ENCODE measurements at places on chromosomes 5 and 9.

DNA sequence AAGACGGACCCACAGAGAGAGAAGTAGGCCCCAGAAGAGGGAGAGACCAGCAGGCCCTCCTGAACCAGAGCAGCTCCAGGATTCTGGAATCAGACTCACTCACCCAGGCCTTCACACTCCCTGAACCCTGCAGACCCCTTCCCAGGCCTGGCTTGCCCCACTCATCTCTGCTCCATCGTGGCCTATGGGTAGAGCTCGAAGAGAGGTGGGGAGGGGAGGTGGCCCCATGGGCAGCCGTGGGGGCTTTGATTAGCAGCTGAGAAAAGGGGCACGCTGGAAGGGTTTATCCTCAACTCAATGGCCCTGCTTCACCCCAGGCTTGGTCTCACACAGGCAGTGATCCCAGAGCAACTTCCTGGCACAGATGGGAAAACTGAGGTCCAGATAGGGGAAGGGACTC lies 613 bp downstream of the MYMK start:
- no peak for DNase-seq

- no peak for DNase-seq
Observed at GRCh38 chr5:13325765-13326164, 618.7 kb downstream of the DNAH5 start.

DNA sequence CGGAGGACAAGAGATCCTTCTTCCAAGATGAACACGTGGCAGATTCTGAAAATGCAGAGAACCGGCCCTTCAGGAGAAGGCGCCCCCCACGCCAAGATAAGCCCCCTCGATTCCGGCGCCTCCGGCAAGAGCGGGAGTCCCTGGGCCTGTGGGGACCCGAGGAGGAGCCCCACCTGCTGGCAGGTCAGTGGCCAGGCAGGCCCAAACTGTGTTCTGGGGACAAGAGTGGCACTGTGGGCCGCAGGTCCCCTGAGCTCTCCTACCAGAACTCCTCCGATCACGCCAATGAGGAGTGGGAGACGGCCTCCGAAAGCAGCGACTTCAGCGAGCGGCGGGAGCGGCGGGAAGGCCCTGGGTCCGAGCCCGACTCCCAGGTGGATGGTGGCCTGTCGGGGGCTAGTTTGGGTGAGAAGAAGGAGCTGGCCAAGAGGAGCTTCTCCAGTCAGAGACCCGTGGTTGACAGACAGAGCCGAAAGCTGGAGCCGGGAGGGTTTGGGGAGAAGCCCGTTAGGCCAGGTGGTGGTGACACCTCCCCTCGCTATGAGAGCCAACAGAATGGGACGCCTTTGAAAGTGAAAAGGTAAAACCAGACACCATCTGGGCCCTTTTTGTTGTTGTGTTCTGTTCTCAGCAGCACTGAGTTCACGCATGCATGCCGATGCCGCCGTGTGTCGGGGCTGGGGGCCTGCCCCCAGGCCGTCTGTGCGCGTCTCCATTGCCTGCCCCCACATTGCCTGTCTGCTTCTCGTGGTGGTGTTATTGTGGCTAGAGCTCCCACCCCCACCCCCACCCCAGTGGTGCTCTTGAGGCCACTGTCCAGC lies 26.6 kb upstream of the POMT1 start:
- no peak for DNase-seq

- DNase-seq = peak; percentile 74
Observed at GRCh38 chr9:35096035-35096849, at the start of gene PIGO. Gene PIGO (minus strand): TSS chr9:35096591. CDS start chr9:35095565, 1,026 bp downstream.

DNA sequence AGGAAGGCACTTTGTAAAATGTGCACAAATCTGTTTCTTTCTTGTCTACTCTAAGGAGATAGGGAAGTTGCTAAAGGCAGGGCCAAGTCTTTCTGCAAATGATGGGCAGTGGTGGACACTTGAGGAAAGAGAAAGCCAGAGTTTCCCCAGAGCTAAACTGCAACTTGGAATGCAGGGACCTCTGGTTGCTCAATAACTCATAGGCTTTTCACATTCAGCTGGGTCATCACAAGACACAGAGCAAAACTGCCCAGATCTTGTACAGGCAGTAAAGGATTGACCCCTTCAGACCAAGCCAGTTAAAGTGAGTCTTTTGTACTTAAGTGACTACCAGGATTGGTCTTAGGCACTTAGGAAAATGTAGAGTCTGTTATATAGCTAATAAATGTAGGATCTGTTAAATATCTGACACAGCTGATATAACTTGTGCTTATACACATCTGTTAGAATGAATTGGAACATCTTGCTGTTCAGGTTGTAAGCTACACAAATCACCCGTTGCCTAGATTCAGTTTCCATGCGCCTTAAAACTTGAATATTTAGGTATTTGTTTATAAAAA lies 13.5 kb upstream of the AGXT2 start:
- no peak for DNase-seq

DNA sequence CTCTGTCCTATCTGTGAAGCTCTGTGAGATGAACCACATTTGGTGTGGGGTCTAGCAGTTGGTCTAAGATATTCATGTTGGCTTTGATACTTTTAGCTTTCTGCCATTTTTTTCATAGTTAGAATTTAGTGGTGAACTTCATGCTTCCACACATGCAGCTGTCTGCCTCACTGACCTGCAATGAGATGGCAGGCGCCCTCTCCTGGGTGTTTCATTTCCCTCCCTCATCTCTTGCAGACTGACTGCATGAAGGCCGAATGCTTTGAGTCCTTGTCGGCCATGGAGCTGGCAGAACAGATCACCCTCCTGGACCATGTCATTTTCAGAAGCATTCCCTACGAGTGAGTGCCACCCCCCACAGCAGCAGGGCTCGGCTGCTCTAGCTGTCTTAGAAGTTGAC lies 26.1 kb upstream of the CKMT2 start:
- DNase-seq = no peak

DNA sequence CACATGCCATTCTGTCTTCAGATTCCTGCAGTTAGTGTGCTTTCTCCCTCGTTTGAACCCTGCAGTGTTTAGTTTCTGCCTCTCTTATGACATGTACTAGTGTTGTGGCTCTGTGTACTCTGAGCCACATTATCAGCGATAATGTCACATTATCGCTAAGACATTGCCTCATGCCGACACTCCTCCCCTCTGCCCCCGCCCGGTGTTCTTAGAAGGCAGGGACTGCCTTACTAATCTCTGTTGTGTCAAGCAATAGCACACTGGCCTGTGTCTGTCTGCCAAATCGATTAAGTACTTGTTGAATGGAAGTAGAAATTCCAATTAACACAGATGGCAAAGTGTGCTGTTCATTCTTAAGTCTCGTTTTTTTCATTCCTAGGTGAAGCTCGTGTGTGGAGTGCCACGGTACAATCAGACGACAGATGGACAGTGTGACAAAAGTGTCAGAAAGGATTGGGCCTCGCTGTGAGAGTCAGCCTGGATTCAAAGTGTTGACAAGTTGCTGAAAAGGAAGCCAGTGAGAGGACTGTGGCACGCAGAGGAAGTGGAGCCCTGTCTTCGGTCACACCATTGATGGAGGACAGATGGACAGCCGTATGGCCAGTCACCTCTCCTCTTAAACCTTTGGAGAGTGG lies 10.5 kb downstream of the PIK3R1 start:
- DNase-seq = no peak

DNA sequence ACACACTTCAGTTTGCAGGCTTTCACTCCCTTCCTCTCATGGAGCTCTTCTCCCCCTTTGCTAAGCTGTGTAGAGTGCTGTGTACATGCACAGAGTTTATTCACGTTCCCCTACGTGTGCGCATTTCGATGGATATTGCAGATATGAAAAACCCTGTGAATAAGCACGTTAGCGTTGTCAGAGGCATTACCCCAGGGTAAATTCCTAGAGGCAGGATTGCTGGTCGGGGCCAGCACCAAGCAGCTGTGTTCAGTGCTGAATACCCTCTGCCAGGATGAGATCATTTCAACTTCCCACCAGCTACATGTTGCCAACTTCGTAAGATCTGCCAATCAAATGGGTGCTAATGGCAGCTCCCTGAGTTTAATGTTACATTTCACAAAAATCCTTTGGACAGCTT lies 172.3 kb upstream of the PPP1R26 start:
- no peak for DNase-seq
